Esophagus squamous epithelium (tissue), 5 donors: ENCODE measurements at places on chromosomes 2 and 18.

DNA sequence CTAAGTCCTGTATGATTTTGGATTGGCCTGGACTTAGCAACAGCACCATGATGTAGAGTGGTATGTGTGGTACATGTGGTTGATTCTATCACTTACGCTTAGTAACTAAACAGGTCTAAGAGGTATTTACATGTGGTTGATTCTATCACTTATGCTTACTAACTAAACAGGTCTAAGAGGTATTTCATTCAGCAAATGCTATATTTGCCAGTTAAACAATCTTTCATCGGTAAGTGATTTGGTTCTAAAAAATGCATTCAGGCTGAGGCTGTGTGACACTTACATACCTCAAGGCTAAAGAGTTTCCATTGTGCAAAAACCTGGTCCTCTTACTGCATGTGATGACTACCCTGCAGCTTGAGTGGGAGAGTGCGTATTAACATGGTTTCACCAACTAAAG is 13.1 kb downstream of the EIF4E2 start:
- no peak for DNase-seq

- DNase-seq = no peak
Observed at GRCh38 chr2:172440795-172441194, 13.4 kb downstream of the ITGA6 start.

DNA sequence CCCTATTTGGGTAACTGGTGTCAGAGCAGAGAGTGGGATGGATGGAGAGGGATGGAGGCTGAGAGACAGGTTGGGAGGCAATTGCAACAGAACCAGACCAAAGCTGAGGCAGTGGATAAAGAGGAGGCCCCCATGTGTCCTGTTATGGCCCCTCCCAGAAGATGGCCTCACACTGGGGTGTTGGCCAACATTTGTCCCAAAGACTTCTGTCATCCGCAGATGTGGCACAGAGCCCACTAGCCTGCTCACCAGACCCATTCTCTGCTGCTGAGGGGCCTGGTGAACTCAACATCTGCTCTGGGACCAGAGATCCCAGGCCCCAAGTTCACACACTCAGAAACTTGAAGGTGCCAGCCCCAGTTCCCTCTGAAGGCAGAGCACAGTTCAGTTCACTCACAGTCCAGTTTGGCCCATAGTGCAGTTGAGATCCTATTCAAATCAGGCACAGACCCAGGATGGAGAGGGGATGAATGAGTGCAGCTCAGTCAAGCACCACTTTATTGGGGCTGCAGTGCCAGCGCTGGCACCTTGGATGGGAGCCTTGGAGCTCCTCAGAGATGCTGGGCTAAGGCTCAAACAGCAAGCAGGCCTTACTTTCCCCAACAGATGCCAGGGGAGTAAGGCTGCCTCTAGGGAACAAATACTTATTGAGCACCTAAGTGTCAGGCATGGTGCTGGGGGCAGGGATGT is 189.2 kb downstream of the ZBTB7C start:
- no peak for DNase-seq

- no peak for DNase-seq
Observed at GRCh38 chr2:186533717-186534116, 47.7 kb downstream of the ZC3H15 start.
